ENCODE measurements at places on chromosomes 13 and 19.

GRCh38 chr13:52677823-52678222, 25.2 kb downstream of the SUGT1 start:
- no peak for DNase-seq

GRCh38 chr19:3225677-3226093, 1.2 kb downstream of the CELF5 start:
- DNase-seq = no peak

GRCh38 chr19:28242317-28242927, 970.5 kb downstream of the UQCRFS1 start:
- no peak for DNase-seq

- no peak for DNase-seq
Observed at GRCh38 chr13:53415135-53415534, 386.5 kb downstream of the OLFM4 start.

DNA sequence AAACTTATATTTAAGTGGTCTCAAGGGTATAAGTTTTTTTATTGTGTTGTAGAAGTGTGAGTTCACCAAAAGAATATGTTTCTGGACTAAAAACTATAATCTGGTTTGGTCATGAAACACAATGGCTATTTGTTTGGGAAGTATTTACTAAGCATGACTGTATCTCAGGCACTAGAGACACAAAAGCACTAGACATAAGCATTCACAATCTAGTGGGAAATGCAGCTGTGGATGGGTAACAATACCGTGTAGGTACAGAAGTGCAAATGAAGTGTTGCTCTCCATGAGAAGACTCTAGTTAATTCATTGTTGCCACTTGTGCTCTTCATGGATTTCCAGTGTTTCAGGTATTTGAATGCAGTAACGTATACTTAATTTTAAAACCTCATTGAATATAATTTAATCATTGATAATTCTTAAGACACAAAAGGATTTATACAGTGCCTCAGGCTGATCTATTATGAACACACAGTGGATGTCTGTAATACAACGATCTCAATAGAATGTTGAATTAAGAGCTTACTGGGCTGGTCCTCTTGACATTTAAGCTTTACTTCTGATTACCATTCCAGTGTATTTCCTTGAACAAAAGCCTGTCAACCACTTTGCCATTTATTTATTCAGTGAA, 50.9 kb downstream of the TPT1 start:
- DNase-seq = no peak

- no peak for DNase-seq
Observed at GRCh38 chr19:10412257-10412977, 7.9 kb upstream of the PDE4A start.

Measured in LNCaP clone FGC (cell line).